ENCODE measurements at places on chromosomes 3 and 15. TPM values are rescaled to one million over a fixed set of nuclear protein-coding genes. Genes with fewer than 3 reads are reported as not detected.

DHFR2 gene
- total RNA-seq, result 1.9 TPM

HACL1 gene
- 25.0 TPM for total RNA-seq

NRG4 gene
- not detected for total RNA-seq

SLC12A1 gene
- total RNA-seq, result not detected

PRKCD gene
- 5.5 TPM for total RNA-seq

ERC2 gene
- total RNA-seq, result 0.13 TPM

CHRFAM7A gene
- 0.51 TPM for total RNA-seq

Data from bronchial epithelial cell (primary cell).